Fibroblast of skin of back (primary cell): ENCODE measurements at places on chromosomes 4 and X.

DNA sequence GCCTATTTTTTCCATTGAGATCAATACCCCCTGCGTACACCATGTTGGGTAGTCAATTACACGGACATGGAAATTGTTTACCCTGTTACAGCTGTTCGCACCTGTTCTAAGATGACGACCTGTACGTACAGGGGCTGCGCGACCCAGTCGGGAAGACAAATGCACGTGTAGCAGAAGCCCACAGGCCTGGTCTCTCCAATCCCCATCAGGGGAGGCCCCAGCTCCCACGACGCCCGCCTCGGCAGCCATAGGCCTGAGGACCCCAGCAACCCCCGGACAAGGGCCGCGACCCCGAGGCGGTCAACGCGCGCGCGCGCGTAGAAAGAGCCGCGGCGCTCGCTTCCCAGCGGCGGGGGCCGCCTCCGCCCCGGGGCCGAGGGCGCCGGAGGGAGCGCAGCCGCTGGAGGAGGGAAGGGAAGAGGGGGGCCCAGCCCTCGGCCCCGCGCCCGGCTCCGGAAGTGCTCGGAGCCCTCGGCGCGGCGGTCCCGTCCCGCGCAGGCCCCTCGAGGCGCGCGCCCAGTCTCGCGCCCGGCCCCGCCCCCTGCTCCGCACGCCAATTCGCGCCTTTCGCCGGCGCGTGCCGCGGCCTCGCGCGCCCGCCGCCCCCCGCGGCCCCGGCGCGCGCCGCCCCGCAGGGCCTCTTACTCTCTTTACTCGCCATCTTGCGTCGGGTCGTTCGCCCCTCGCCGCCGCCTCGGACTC is 618 bp downstream of the RBBP7 start:
- DNase-seq: peak; percentile 43

DNA sequence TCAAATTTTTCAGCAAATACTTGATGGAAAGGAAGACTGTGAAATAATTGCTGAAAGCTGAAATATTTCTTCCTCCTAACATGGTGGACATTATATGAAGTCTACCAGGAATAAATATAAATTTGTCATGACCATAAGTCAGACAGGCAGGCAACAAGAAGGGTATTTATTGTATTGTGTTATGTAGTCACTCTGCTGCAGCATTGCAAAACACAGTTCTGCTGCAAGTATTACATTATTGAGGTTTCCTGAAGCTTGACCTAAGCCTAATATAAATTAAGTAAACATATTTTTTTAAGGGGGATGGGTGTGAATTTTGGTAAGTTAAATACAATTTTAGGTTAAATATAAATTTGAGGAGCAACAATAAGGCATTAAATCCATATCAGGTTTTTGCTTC is 60.2 kb upstream of the MAOA start:
- DNase-seq: no peak

- no peak for DNase-seq
Observed at GRCh38 chrX:21974011-21974385, 33.5 kb downstream of the SMS start.

DNA sequence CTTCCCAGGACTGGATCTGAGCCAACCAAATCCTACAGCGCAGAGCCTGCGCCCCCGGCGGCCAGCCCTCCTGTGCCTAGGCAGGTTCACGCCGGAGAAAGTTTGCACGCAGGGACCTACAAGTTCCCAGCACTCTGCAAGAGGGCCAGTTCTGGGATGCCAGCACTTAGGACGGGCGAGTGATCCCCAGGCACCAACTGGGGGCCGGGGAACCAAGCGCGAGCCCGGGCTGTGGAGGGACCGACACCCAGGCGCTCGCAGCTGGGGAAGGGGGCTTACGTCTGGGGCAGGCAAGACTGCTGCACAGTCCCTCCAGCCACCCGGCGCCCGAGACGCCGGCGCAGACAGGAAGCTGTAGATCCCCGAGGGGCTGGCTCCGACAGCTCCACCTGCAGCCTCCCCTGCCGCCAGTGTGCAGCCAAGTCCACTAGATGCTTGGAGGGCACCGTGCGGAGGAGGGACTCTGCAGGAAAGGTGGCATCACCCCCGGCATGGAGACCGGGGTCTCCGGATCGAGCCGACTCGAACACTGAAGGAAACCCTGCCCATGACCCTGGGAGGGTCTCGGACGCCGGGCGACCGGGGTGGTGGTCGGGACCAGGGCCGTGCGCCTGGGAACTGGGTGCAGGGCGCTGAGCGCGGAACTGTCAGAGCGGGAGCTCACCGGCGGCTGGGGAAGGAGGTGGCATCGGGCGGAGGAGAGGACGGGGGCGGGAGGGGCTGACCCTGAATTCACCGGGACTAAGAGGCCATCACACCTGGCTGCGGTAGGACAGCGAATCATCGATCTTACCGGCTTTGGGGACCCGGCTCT is 566 bp downstream of the CORIN start:
- no peak for DNase-seq

GRCh38 chr4:182189103-182189878 is 53.9 kb upstream of the TENM3 start:
- peak; percentile 82 for DNase-seq

GRCh38 chr4:184384056-184384809 is 90.1 kb downstream of the IRF2 start:
- DNase-seq: peak; percentile 78
